ENCODE measurements at places on chromosomes 13 and 19.

DNA sequence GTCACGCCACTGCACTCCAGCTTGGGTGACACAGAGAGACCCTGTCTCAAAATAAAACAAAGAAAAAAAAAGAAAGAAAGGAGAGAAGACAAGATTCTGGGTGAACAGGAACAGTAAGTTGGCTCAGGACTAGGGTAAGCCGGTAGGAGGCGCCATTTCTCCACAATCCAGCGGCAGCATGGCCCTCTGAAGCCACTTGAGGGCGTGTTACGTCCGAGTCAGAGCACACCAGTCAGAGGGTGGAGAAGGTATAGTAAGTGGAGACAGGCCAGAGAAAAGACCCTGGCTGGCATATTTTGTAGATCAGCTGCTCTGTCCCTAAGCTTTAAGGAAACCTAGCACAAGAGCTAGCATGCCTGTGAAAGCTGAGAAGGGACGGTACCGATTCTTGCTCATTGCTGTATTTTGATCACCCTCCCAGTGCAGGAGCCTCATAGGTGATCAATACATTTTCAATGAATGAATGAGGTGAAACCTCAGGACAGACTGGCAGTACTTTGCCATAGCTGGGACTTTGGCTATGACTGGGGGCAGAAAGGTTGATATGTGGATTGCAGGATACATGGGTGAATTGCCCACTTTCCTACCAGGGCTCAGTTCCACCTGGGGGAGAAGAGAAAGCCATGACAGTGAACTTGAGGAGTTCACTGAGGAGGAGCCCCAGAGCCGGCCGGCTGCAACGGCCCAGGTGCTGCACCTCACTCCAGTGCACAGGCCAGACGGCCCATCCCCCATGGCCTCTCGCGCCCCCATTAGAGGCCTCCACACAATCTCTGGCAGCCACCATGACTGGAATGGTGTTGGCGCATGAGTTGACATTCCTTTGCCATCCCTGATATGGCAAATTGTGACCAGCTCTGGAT is 23.5 kb downstream of the POU2F2 start:
- peak; percentile 89 for DNase-seq

DNA sequence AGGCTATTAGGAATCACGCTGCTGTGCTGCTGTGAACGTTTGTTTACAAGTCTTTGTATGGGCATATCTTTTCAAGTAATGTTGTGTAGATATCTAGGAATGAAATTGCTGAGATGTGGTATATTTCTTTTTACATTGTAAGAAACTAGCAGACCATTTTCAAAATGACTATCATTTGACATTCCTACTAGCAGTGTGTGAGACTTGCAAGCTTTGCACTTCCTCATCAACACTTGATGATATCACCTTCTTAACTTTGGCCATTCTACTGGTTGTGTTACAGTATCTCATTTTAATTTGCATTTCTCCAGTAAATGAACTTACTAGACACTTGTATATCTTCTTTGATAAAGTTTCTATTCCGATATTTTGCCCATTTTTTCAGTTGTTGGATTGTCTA is 12.1 kb downstream of the METTL21C start:
- no peak for DNase-seq

DNA sequence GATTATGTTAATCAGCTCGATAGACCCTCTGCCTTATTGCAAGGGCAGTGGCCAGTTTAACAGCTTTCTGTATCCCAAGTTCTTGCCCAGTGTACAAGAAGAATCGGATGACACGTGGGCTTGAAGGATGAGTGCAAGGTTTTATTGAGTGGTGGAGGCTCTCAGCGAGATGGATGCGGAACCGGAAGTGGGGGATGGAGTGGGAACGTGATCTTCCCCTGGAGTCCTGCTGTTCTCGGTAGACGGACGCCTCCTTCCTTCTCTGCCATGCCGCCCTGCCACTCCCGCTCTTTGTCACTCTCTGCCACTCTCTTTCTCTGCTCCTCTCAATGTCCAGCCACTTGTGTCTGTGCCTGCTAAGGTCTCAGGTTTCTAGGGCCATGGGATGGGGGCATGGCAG is 21.0 kb downstream of the RFXAP start:
- no peak for DNase-seq

DNA sequence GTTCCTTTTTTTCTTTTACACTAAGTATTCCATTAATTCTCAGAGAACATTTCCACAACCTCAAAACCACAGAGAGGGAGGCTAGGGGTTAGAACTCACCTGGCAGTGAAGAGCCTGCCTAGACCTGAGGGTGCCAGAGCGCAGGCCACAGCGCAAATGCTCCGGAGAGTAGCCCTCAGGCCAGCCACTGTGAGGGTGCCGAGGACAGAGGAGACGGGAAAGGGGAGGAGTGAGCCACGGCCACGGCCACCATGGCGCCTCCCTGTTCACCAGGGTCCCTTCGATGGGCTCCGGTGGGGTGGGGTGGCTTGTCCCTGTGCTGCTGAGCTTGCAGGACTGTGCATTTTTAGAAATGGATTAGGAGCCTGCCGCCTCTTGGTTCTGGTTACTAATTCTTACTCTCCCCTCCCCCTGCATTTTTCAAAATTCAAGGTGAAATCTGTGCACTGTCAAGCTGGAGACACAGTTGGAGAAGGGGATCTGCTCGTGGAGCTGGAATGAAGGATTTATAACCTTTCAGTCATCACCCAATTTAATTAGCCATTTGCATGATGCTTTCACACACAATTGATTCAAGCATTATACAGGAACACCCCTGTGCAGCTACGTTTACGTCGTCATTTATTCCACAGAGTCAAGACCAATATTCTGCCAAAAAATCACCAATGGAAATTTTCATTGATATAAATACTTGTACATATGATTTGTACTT is 58.8 kb downstream of the GGACT start:
- DNase-seq, result no peak

DNA sequence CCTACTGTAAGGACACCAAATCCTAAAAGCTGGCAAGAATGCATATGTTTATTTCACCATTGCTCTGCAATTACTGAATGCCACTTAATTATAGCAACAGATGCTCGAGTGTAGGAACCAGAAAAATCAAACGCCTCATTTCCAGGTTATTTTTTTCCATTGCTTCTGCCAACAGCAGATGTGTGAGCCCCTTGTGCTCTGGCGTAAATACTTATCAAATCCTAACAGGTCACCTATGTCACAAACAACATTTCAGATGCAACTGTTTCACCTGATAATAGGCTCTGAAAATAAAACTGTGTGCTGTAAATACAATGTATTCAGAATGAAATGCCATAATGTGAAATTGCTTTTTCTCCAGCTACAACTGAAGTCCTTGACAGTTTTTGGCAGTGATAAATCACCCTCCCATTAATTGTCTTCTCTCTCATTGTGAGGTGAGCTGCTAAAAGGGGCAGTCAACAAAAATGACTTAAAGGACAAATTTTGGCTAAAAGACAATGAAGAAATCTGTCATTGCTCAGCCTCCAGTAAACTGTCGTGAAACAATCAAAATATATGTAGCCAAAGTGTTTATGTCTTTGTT is 344.0 kb downstream of the DACH1 start:
- DNase-seq, result no peak

DNA sequence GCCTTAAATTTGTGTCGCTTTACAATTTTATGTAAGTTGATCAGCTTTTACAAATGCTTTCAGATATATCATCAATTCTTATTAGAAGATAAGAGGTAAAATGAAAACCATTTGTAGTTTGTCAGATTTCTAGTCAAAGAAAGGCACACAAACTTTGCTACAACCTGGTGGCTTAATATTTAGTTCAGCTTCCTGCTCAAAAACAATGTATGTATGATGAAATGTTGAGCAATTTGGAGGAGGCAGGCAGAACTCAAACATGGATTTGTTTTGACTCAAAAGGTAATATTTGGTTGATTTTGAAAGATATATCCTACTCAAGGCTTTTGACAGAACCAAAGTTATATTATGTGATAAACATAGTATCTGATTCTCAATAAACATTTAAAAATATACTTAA is 24.2 kb downstream of the NEK5 start:
- no peak for DNase-seq

GRCh38 chr13:58687148-58687547 is 1055.6 kb downstream of the PCDH17 start:
- no peak for DNase-seq

GRCh38 chr19:50819636-50820035 is 4.0 kb downstream of the KLK1 start:
- no peak for DNase-seq

GRCh38 chr13:88675347-88675996 is 1004.3 kb downstream of the SLITRK5 start:
- DNase-seq, result no peak

GRCh38 chr13:42283574-42283973 is 11.6 kb downstream of the AKAP11 start:
- DNase-seq, result peak; percentile 85

DNA sequence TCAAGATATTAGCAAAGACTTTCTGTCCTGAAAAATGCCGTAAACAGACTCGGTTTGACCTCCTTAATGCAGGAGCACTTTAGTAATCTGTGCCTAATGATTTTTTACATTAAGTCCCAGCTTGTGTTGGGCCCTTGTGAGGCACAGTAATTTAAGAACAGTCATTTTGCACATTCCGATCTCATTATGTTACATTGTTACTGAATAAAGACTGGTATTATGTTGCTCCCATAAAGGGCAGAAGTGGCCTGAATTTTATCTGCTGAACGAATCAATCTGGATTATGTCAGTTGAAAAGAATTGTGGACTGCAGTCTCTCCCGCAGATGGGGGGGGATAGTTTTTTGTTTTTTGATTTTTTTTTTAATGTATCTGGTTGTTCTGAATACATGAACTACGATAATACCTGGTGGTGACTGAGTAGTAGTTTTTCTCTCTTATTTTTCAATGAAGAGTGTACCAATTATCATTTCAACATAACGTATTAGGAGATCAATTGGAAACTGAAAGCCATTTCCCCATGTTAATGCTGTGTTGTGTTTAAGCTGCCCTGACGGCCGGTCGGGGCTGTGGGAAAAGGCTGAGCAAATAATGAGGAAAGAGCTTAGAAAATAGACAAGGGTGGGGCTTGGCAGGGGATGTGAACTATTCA is 290.2 kb downstream of the ZNF536 start:
- no peak for DNase-seq

DNA sequence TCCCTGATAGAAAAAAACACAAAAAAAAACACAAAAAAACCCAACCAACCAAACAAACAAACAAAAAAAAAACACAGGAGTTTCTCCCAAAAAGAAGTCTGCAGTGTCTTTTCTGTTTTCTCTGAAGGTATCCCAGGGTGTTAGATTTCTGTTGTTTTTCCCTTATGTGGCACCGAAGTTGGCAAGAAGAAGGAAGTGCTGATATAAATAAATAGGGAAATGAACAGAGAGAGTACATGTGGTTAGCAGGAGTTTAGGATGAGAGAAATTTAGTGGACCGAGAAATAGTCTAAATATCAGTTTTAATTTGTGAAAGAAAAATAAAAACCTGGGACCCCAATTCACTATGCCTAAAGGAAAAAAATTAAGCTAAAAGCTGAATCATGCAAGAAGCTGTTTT is 287.0 kb upstream of the SGCG start:
- no peak for DNase-seq

- no peak for DNase-seq
Observed at GRCh38 chr13:36132376-36132775, 1.2 kb upstream of the DCLK1 start.

DNA sequence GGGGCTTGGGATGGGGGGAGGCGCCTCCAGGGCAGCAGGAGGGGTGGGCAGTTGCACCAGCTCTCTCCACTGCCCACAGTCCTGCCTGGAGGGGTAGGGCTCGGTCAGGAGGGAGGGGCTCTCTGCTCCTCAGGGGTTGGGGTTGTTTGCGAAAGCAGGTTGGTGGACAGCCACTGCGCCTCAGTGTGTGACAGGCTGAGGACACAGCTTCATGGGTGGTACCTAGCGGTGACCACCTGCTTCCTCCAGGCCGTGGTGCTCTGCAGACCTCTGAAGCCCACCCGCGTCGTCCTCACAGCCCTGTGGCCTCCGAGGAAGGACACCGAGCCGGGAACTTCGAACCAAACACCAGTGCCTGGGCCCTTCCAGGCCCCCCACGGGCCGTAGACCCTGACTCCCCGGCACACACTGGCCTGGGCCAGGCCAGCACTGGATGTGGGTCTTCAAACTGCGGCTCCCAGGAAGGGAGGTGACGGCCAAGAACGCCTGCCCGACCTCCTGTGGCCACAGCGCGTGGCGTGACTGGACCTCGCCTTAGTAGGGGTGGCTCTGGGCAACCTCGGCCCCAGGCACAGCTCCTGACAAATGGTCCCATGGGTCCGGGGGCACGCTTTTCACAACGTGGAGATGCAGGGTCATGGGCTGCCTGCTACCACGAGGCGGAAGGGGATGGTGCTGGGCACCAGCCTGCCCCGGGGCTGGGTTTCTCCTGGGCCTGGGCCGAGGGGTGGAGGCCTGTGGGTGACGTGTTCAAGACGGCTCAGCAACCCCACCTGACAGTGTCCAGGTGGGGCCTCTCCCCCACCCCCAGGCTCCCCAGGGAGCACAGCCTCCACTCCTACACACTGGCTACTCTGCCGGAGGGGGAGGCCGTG is 173.2 kb downstream of the KDM4B start:
- no peak for DNase-seq

DNA sequence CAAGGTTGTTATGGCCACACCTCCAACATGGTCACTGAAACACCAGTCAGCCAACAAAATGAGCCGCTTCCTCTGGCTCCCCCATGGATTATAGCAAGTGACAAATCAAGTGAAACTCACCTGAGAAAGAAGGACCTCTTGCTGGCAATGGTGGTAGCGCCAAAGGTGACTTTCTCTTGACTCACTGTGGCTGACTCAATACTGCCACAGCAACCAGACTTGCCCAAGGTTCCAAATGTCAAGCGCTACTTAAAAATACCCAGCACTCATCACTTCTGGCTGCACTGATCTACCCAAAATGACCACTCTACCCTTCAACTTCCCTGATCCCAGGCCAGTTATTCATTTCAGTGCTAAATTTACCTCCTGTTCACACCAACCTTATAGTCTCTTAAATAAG is 495.5 kb downstream of the FOXO1 start:
- DNase-seq, result no peak

DNA sequence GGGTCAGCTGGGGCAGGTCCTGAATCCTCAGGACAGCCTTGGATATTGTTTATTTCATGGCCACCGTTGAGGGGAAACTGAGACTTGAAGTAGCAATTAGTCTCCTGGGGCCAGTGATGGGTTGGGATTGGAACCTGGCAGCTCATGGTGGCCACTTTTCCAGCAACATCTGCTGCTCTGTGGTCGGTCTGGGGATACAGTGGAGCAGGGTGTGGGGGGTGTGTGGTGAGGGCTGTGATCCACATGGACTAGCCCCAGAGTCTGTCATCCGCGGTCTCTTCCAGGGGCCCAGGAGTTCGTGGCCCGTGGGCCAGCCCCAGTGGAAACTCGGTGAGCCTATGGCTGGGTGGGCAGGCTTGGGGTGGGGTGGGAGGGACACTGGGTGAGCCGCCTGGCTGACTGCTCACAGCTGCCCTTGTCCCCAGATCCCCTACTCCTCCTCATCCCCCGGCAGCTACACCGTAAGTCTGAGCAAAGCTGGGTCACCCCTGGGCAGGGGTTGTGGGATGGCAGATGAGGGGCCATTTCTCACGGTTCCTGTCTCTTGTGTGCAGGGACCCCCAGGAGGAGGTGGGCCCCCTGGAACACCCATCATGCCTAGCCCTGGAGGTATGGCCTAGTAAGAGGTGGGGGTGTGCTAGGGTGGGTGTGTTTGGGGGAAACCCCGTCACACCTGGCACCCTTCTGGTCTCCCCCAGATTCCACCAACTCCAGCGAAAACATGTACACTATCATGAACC is 5.5 kb downstream of the ISYNA1 start:
- DNase-seq, result no peak

GRCh38 chr19:7460562-7460966 is 28.3 kb downstream of the PEX11G start:
- no peak for DNase-seq

- no peak for DNase-seq
Observed at GRCh38 chr13:62626771-62627170, 1211.1 kb upstream of the PCDH20 start.

GRCh38 chr13:29925457-29926097 is 75.2 kb upstream of the UBL3 start:
- no peak for DNase-seq
